ENCODE measurements at places on chromosomes 2 and 18.

DNA sequence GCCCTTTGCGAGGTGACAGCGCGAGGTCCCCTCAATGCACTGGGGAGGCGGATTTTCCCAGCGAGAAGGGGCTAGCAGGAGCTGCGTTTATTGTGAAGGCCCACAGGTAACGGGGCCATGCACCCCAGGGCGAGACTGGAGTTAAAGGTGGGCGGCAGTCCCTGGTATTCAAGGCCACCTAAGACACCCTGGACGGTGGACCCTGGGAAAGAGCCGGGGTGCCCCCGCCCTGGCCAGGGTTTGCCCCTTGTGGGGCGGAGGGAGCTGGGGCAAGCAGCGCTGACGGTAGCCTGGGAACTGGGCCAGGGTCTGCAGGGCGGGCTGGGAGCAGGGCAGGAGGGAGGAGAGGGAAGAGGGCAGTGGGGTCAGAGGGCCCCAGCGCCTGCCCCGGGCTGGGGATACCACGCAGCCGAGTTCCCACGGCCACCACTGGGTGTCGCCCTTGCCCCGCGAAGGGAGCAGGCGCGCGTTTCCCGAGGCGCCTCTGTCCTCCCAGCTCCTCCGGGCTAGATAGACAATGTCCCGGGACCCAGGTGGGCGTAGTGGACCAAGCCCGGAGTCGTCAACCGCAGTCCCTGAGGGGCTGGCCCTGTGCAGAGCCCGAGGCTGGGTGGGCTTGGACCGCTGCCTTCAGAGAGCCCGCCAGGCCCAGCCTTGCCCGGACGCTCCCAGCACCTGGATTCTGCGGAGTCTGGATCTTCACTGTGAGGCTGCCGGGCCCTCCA is 80.2 kb downstream of the SMAD4 start:
- peak; percentile 13 for DNase-seq

GRCh38 chr18:10232062-10232461 is 222.4 kb upstream of the APCDD1 start:
- DNase-seq: no peak

GRCh38 chr2:20378891-20379519 is 28.4 kb upstream of the PUM2 start:
- no peak for DNase-seq

- no peak for DNase-seq
Observed at GRCh38 chr18:54671291-54671881, 80.3 kb downstream of the DYNAP start.

GRCh38 chr2:38244301-38244700 is 132.8 kb downstream of the ATL2 start:
- no peak for DNase-seq

GRCh38 chr2:47811668-47812067 is 28.7 kb downstream of the MSH6 start:
- DNase-seq: no peak

- no peak for DNase-seq
Observed at GRCh38 chr2:9820020-9820973, 23.0 kb upstream of the TAF1B start.

DNA sequence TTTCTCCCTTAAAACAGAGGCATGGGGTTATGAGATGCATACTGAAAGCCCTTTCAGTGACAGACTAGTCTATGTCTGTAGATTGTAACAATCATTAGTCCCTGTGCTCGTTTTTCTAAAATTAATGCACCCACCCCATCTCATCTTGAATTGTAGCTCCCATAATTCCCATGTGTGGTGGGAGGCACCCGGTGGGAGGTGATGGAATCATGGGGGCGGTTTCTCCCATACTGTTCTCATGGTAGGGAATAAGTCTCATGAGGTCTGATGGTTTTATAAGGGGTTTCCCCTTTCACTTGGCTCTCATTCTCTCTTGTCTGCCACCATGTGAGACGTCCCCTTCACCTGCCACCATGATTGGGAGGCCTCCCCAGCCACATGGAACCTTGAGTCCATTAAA is 100.9 kb downstream of the AP1S3 start:
- DNase-seq: no peak

DNA sequence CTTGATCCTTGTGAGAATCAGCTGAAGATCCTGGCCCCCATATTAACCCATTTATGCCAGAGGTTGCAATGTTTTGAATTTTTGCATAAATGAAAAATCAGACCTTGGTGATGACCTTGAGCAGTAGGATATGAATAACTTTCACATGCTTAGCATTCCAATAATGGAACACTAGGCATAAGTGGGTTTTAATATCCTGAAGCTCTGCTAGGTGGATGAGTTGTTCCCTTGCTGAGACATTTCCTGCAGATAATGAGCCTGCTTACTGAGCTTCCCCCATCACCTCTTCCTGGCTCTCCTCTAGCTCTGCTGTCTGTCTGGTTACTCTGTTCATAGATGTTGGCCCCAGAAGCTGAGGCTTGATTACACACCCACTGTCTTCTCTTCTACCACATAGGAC is 25.5 kb upstream of the SEC11C start:
- no peak for DNase-seq

DNA sequence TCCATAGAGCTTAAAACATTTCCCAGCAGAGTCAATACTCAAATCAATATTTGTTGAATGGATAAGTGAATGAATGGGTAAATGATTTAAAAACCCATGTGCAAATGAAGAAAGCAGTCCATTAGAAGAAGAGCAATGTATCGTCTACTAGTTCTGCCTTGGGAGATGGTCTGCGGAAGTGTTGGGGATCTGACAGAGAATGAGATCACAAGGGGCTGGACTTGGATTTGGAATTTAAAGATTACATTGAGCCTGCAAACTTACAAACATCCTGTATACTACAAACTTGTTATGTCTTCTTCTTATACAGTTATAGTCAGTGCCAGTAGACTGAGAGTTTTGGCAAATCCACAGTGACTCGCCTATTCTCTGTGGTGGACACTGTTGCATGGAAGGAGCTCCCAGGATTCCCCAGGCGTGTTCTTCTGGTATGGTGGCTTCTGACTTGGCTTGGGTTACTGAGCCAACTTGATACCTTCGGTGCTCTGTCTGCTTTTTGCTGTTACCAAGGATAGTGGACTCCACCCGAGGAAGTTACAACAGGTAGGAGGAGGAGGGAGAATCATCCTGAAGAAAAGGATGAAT is 163.3 kb upstream of the SERPINE2 start:
- no peak for DNase-seq

- DNase-seq: no peak
Observed at GRCh38 chr2:238378230-238379095, 48.3 kb upstream of the ASB1 start.

DNA sequence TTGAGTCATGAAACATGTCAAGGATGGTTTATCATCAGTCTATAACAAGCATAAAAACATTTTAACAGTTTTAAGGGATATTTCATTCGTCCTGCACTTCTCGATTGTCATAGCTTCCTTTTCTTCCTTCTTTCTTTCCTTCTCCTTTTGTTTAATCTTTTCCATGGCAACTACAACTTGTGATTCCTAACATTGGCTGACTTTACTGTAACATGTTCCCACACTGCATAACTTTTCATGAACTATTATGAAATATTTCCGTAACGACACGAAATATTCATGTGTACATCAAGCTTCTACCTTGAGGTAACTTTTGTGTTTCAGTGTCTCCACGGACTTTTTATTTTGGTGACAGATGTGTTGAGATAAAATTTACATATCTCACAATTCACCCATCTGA is 134.4 kb downstream of the ACTR3 start:
- no peak for DNase-seq

GRCh38 chr2:186913870-186914269 is 64.9 kb upstream of the ZSWIM2 start:
- DNase-seq: no peak

DNA sequence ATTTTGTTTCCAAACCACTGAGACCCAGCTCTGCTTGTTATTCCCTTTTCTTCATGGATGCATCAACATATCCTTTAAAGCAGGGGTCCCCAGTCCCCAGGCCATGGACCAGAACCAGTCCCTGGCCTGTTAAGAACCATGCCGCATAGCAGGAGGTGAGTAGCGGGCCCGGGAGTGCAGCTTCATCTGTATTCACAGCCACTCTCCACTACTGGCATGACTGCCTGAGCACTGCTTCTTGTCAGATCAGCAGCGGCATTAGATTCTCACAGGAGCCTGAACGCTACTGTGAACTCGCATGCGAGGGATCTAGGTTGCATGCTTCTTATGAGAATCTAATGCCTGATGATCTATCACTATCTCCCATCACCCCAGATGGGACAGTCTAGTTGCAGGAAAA is 1.6 kb upstream of the POLI start:
- no peak for DNase-seq

GRCh38 chr2:126769118-126769517 is 113.2 kb downstream of the GYPC start:
- no peak for DNase-seq

DNA sequence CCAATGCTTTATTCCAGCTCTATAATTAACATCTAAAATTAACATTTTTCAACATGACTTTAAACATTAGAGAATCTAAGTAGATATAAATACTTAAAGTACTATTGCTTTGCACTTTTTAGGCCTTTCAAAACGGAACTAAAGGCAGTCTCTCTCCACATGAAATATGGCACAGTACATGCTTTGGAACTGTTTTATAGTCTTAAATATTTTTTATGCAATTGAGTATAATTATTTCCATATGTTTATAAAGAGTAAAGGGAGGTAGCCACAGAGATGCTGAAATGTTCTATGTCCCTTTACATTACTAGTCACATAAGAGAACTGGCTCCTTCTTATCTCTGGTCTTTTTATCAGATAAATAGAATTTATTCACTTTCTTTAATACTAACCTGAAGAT is 674.0 kb downstream of the PLCL1 start:
- DNase-seq: no peak

- DNase-seq: no peak
Observed at GRCh38 chr18:22483407-22483806, 65.7 kb upstream of the CTAGE1 start.

- no peak for DNase-seq
Observed at GRCh38 chr2:198102120-198102519, 297.7 kb downstream of the PLCL1 start.

- DNase-seq: no peak
Observed at GRCh38 chr2:200635251-200635650, 49.4 kb downstream of the AOX1 start.

GRCh38 chr2:120845277-120845676 is 109.6 kb downstream of the GLI2 start:
- no peak for DNase-seq

- no peak for DNase-seq
Observed at GRCh38 chr2:58981237-58981636, 740.1 kb upstream of the FANCL start.

DNA sequence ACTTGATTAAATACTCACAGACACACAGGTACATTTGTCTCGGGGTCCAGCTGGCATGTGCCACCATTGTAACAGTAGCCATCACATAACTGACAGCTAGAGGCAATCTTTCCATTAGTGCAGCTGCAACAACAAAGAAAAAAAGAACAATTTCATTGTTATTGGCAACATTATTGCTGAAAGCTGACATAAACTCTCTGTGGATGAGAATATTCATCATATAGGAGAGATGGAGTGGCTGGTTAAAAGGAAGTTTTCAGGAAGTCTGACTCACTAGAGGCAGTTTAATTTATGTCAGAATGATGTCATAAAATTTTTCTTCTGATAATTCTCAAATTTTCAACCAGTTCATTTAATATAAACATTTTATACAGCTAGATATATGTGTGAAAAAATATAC is 1490.0 kb upstream of the NXPH2 start:
- DNase-seq: no peak

DNA sequence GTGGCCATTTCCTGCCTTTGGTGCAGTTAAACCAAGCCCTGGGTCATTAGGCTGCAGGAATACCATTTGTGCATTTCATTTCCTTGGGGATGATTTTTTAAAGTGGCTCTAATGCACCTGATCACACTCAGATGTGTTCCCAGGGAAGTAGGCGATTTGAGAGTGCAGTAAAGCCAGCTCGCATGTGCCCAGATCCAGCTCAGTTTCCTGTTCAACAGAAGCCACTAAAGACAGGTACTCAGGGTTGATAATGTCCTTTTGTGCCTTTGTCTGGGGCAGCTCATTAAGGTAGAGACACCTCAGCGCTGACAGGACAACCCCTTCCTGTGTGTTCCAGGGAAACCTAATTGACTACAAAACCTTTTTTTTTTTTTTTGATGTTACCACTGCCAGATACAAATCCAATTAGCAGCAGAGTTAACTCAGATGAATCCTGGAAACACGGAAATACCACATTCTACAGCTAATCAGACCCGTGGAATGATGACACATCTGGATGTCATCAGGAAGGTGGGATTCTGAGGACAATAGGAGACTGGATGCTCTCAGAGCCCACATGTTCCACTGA is 15.2 kb upstream of the CHRNA1 start:
- DNase-seq: no peak

GRCh38 chr18:70920840-70921374 is 632.1 kb downstream of the SOCS6 start:
- no peak for DNase-seq

DNA sequence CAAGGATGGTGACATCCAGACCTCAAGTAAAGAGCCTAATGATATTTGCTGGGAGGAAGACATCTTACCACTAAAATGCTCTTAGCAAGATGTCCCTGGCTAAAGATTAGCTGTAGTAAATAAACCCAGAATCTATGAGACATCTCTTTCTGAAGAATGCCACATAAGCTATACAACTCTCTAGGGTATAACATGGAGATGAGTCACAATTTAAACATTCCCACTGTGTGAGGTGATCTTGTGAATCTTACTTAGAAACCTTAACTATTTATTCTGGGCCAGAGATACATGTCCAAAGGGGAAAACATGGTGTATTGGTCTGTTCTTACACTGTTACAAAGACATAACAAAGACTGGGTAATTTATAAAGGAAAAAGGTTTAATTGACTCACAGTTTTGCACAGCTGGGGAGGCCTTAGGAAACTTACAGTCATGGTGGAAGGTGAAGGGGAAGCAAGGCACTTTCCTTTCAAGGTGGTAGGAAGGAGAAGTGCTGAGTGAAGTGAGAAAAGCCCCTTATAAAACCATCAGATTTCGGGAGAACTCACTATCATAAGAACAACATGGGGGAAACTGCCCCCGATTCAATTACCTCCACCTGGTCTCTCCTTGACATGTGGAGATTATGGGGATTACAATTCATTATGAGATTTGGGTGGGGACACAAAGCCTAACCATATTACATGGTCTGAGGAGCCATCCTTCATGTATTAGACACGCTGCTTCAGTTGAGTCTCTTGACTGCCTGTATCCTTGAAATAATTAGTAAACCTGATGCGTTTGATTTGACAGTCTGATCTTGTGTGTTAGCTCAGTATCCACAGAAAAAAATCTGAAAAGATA is 17.1 kb downstream of the KRCC1 start:
- no peak for DNase-seq

- DNase-seq: no peak
Observed at GRCh38 chr18:65477455-65477854, 273.4 kb upstream of the CDH7 start.

Measured in activated CD8-positive, alpha-beta memory T cell treated with anti-CD3 and anti-CD28 coated beads for 4 hours (primary cell).